HFFc6 (cell line): ENCODE measurements at places on chromosomes 12 and 14. TPM values are rescaled to one million over a fixed set of nuclear protein-coding genes. Genes with fewer than 3 reads are reported as not detected.

DNA sequence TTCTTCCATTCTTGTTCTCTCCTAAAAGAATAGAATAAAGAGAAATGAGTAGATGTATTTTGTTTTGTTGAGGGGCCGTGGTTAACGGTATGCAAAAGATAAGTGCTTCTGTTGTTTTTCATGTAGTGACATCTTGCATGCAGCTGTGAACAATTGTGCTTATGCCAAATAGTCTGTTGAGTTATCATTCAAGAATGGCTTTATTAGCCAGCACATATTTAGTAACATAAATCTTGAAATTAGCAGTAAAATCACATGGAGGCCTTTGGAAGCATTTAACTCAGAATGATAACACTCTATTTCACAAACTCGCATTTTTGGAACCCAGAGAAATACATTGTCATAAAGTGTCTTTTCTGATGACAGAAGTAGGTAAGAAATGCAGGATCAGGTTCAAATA lies 1772.0 kb upstream of the FLRT2 start:
- H3K4me3 ChIP-seq = no peak overlapping the region
- no peaks in the 10 kb centered on the region for H3K36me3 ChIP-seq
- H3K27me3 ChIP-seq = no peaks in the 10 kb centered on the region
- peak; percentile 14 for DNase-seq
- no peaks in the 10 kb centered on the region; the same call in 1 of the 2 replicates for H3K4me1 ChIP-seq
- H3K27ac ChIP-seq = no peak overlapping the region

DNA sequence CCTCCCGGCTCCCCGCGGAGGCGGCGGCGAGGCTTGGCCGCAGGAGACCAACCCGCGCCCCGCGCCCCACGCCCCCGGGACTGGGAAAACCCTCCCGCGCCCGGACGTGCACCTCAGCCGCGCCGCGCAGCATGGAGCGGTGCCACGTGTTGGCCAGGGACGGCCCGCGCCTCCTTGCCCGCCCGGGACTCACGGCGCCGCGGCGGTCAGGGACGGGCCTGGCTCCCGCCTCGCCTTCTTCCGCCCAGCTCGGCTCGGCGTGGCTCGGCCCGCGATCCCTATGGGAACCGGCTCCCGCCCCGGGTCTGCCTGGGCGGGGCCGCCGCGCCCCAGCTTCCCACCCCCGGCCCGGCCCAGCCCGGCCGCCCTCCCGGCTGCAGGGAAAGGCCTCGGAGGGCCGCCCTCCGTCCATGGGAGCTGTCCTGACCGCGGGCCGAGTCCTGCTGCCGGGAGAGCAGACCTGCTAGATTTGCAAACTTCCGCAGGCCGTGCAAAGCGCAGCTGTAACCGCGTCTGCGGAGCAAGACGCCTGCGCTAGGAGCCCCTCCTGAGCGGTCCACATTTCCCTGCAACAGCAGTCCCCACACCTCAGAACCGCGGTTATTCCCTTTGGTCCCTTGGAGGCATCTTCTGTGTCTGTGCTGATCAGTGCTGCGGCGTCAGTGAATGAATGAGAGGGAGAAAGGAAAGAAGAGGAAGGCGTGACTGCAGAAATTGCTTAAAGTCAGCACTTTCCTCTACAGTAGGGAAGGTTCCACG lies at the start of gene CDKL1:
TSS of gene CDKL1 (minus strand) at position 251 of the 759 bp plus-strand sequence. CDS start 1,013 bp downstream, outside the sequence.
- H3K36me3 ChIP-seq = peaks cover 13% of the 10 kb centered on the region
- peak; percentile 70 for DNase-seq
- no peaks in the 10 kb centered on the region for H3K27me3 ChIP-seq
- H3K27ac ChIP-seq = peak within 1 kb of the TSS; percentile 99
- H3K4me3 ChIP-seq = peak within 1 kb of the TSS; percentile 93

GRCh38 chr12:119938049-119938667 lies 50.9 kb upstream of the BICDL1 start:
- peak; percentile 30 for DNase-seq
- H3K27ac ChIP-seq = no peak overlapping the region
- no peak overlapping the region for H3K4me3 ChIP-seq
- H3K36me3 ChIP-seq = no peaks in the 10 kb centered on the region
- peaks cover 15% of the 10 kb centered on the region for H3K27me3 ChIP-seq

DNA sequence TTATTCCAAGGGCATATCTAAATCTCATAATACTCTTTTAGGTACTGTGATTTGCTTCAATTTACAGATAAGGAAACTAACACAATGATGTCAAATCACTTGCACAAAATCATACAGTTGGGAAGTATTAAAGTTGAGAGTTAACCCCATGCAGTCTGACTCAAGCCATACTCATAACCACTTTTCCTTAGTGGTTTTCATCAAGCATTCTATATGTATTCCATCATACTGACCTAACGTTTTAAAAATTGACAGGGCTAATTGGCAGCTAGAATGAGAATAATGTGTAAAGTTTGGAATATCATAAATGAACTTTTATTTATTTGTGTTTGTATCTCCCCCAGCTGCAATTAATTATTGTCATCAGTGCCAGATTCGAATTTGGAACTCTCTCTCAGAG lies 20.9 kb downstream of the PUS7L start:
- peak; percentile 20 for DNase-seq
- H3K27me3 ChIP-seq = no peaks in the 10 kb centered on the region; the same call in none of the 2 replicates
- H3K4me3 ChIP-seq = peak overlapping the region; percentile 29
- H3K27ac ChIP-seq = peak overlapping the region; percentile 23; the same call in 1 of the 2 replicates
- H3K4me1 ChIP-seq = peaks cover 53% of the 10 kb centered on the region

DNA sequence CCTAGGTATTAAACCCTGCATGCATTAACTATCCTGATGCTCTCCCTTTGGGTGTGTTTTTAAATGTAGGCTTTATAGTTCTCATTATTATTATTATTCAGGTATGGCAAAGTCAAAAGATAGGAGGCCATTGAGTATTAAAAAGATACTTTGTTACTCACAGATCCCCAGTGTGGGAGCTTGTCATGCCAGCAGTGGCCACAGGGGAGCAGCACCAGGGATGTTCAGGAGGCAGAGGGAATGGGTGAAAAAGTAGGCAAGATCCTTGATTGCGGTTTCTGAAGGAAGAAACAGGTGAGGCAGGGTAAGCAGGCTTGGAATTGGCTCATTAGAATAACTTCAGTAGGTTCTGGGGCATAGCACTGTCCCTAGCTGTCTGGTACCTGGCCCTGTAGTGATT lies 382.2 kb downstream of the MED13L start:
- no peak for DNase-seq
- no peak overlapping the region for H3K4me3 ChIP-seq
- peaks cover 29% of the 10 kb centered on the region for H3K27me3 ChIP-seq
- H3K36me3 ChIP-seq = no peaks in the 10 kb centered on the region
- H3K4me1 ChIP-seq = no peaks in the 10 kb centered on the region

- peak overlapping the region; percentile 82 for H3K4me3 ChIP-seq
- peaks cover 42% of the 10 kb centered on the region for H3K27me3 ChIP-seq
- no peak overlapping the region for H3K27ac ChIP-seq
- no peaks in the 10 kb centered on the region for H3K36me3 ChIP-seq
These were observed 926 bp downstream of the HRK start for GRCh38 chr12:116880213-116880816.

GRCh38 chr12:2405039-2405438 lies 352.3 kb downstream of the CACNA1C start:
- peaks cover under 1% of the 10 kb centered on the region; the same call in 1 of the 2 replicates for H3K4me1 ChIP-seq
- no peak overlapping the region for H3K27ac ChIP-seq
- no peak overlapping the region for H3K4me3 ChIP-seq
- no peak for DNase-seq

- no peak overlapping the region for H3K4me3 ChIP-seq
- DNase-seq = no peak
- peaks cover 2% of the 10 kb centered on the region for H3K27me3 ChIP-seq
These were observed 30.0 kb downstream of the MMP17 start for GRCh38 chr12:131857908-131858850.

DNA sequence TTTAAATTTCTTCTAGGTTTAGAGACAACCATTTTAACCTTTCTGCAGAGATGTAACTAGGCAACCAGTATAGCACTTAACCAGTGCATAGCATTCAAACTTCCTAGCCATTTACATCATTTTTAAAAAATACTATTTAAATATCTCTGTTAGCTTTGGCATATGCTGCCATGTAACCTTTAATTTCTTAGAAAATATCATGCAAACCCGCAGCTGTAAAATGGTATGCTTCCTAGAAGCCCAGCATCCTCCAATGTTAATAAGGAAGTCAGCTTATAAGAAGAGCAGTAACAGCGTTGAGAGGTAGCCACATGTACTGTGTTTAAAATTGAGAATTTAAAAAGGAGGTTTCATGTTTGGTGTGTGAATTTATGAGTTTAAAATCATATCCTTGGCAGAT lies 22.8 kb downstream of the GNG2 start:
- H3K4me3 ChIP-seq = no peak overlapping the region
- peaks cover 17% of the 10 kb centered on the region for H3K4me1 ChIP-seq
- H3K27ac ChIP-seq = no peak overlapping the region
- DNase-seq = no peak

- DNase-seq = no peak
- no peak overlapping the region for H3K4me3 ChIP-seq
- no peak overlapping the region for H3K27ac ChIP-seq
- no peaks in the 10 kb centered on the region for H3K4me1 ChIP-seq
These were observed 54.2 kb downstream of the C12orf42 start for GRCh38 chr12:103441437-103442181.

DNA sequence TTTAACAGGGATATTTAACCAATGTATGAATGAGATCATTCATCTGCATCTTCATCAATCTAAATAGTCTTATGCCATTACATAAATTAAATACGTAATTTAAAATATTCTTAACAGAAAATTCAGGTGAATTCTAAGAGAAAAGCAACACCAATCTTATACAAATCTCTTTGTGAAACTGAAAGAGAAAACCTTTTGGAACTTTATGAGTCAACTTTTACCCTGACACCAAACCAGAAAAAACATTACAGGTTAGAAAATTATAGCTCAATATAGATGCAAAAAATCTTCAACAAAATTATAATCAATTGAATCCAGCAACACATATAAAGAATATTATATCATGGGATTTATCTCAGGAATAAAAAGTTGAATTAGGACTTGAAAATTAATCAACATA lies 3.4 kb downstream of the GLIPR1L1 start:
- H3K4me1 ChIP-seq = peaks cover 25% of the 10 kb centered on the region
- H3K4me3 ChIP-seq = no peak overlapping the region
- no peak for DNase-seq
- H3K27ac ChIP-seq = no peak overlapping the region

DNA sequence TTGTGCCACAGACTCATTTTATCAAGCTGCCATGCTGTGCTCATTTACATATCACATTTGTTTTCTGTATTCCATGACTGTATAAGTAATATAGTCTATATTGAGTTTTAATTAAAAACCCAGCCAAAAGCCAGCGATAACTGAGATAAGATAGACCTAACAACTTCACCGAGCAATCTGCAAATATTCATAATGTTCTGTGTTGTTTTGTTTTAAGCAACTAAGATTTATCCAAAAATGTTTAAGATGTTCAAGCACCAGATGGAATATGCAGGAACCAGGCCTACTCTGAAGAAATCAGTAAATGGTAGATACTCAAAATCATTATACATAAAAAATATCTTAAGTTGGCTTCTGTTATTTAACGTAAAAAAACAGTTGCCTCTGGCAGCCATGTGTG lies 295.3 kb downstream of the ITPR2 start:
- H3K27me3 ChIP-seq = no peaks in the 10 kb centered on the region
- H3K4me3 ChIP-seq = no peak overlapping the region
- H3K27ac ChIP-seq = no peak overlapping the region
- DNase-seq = no peak
- H3K4me1 ChIP-seq = no peaks in the 10 kb centered on the region

GRCh38 chr14:24409192-24409591 lies 10.4 kb downstream of the NYNRIN start:
- no peak for DNase-seq
- H3K4me3 ChIP-seq = no peak overlapping the region
- H3K27me3 ChIP-seq = peaks cover 12% of the 10 kb centered on the region
- H3K27ac ChIP-seq = no peak overlapping the region

DNA sequence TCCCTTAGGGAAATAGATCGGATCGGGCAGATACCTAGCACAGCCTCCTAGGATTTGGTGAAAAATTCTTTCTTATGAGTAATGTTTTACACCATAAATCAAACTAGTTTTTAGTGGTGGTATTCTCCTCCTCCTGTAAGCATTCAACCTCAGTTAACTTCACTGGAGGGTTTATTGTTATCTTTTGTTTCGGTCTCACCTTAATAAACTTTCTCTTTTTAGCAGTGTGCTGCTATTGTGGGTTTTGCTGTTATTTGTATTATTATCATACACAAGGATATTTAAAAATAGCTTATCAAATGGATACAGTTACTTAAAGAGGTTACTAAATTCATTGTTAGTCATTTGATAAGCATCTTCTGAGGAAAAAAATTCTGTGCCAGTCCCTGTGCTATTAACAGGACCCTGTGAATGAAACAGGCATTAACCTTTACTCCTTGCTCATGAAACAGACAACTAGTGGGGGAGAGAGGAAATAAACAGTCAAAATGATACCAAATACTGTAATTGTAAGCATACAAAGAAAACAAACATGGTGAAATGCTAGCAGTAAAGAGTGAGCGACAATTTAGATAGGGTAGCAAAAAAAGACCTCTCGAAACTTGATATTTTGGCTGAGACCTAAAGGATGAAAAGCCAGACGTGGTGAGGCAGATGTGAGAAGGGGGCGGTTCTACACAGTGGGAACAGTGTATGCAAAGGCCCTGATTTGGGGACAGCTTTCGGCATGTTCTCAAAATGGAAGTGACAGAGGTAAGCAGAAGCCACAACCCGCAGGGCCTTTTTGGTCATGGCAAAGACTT lies 178.7 kb upstream of the SOX5 start:
- no peaks in the 10 kb centered on the region for H3K27me3 ChIP-seq
- H3K4me3 ChIP-seq = no peak overlapping the region
- H3K4me1 ChIP-seq = no peaks in the 10 kb centered on the region
- no peak overlapping the region for H3K27ac ChIP-seq
- H3K36me3 ChIP-seq = no peaks in the 10 kb centered on the region

- peak overlapping the region; percentile 91 for H3K4me3 ChIP-seq
- H3K27ac ChIP-seq = no peak overlapping the region
- H3K27me3 ChIP-seq = peaks cover 4% of the 10 kb centered on the region; the same call in 1 of the 2 replicates
- no peak for DNase-seq
- H3K36me3 ChIP-seq = no peaks in the 10 kb centered on the region; the same call in 1 of the 2 replicates
- H3K4me1 ChIP-seq = peaks cover 16% of the 10 kb centered on the region
These were observed 1.8 kb downstream of the PARP11 start for GRCh38 chr12:3871356-3871755.

- no peak overlapping the region for H3K27ac ChIP-seq
- H3K36me3 ChIP-seq = no peaks in the 10 kb centered on the region
- H3K4me3 ChIP-seq = no peak overlapping the region
- no peak for DNase-seq
These were observed 365.1 kb upstream of the PDE3A start for GRCh38 chr12:20003252-20003651.

TTC6 gene
- total RNA-seq = 1.2 TPM in 1 of 3 replicates, not detected in the others

TAS2R46 gene
- 0.26 TPM in 1 of 3 replicates, not detected in the others for total RNA-seq

TFCP2 gene
- 23.6 to 26.5 TPM (median 23.8 TPM) in 3 replicates for total RNA-seq

FSCB gene
- total RNA-seq = not detected in 3 replicates

CALCOCO1 gene
- 73.5 to 90.3 TPM (median 82.1 TPM) in 3 replicates for total RNA-seq

IFNG-AS1 gene
- total RNA-seq = not detected in 3 replicates

ASIC1 gene
- total RNA-seq = 1.5 and 2.4 TPM in 2 replicates

C1S gene
- 22.3 to 30.8 TPM (median 23.1 TPM) in 3 replicates for total RNA-seq

PWP1 gene
- total RNA-seq = 50.7 to 58.1 TPM (median 57.2 TPM) in 3 replicates

DAO gene
- not detected in 3 replicates for total RNA-seq

CEBPE gene
- not detected in 3 replicates for total RNA-seq
